GM12864 (cell line): ENCODE measurements at places on chromosomes 11 and 22.

DNA sequence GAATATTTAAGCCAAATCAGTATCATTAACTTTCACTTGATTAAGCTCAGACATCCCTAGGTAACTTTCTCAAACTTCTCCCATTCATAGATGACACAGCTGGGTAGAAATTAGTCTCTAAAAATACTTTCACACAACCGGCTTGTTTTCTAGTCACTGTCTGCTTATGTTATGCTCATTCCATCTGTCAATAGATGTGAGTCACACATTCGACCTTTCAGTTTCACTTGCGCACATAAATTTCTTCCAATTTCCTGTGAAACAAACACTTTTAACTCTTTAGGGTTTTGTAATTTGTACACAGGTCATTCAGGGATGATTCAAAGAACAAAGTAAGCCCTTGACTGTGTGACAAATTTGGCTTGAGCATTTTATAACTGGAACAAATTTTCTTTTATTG lies 723.0 kb downstream of the KCNA4 start:
- peak; percentile 3 for DNase-seq

GRCh38 chr11:64150481-64151239 lies 15.3 kb downstream of the MACROD1 start:
- no peak for DNase-seq

DNA sequence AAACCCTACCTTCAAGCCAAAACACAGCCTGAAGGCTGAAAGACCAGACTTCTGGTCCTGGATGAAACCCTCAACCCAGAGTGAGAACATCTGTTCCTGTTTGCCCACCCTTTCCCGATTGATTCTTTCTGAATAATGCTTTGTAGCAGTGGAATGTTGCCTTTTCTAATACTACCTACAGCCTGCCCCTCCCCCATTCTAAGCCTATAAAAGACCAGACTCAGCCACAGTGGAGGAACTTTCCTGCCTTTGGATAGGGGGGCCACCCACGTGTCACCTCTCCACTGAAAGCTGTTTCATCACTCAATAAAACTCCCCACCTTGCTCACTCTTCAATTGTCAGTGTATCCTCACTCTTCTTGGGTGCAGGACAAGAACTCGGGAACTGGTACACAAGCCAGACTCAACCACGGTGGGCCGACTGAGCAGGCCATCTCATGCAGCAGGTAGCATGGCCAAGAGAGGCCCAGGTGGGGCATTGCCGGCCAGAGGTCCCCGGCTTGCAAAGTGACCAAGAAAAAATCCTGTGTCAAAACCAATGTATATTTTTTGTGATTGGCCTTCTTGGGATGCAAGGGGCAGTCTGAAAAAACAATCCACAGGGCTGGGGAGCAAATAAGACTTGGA lies 6.6 kb upstream of the APOL6 start:
- no peak for DNase-seq

GRCh38 chr11:30107899-30108298 lies 91.1 kb upstream of the KCNA4 start:
- DNase-seq: no peak

- no peak for DNase-seq
Measured at GRCh38 chr11:102254047-102254446, 63.2 kb upstream of the BIRC3 start.

DNA sequence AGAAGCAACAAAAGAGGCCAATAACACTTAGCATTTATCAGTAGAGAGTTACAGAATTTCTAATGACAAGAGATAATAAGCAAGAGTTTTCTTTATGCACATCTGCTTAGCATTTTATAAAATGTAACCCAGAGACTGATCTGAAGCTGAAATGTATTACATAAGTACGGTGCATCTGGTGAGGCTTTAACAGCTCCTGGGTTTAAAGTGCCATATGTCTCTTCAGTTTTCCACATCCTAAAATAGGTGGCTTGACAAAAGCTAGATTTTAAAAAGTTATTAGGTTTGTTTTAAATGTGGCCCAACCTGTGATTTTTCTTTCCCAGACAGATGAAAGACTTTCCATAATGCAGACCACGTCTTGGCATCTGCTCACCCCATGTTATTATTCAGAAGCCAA lies 620.7 kb upstream of the ARHGAP42 start:
- no peak for DNase-seq

GRCh38 chr11:20197881-20198280 lies 37.6 kb upstream of the DBX1 start:
- peak; percentile 7 for DNase-seq

DNA sequence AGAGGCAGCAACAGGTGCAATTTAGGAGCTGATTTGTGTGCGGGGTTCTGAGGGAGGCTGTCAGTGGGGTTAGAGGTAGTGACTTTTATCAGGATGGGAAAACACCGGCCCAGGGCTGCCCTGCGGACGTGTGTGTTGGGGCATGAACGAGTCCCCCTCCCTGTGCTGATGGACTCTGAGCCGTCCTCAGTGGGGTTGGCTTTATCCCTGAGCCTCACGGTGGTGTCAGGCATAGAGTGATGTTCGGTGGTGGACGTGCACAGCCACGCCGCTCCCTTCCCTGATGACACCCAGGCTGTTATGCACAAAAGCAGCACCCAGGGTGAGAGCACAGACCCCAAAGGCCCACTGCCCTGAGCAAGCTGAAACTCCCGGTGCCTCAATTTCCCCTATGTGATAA lies 809.1 kb downstream of the BRD1 start:
- no peak for DNase-seq

- no peak for DNase-seq
Measured at GRCh38 chr22:40233886-40234285, 56.2 kb downstream of the TNRC6B start.
